NCI-H69 (cell line): ENCODE measurements at places on chromosomes 1 and 21.

DNA sequence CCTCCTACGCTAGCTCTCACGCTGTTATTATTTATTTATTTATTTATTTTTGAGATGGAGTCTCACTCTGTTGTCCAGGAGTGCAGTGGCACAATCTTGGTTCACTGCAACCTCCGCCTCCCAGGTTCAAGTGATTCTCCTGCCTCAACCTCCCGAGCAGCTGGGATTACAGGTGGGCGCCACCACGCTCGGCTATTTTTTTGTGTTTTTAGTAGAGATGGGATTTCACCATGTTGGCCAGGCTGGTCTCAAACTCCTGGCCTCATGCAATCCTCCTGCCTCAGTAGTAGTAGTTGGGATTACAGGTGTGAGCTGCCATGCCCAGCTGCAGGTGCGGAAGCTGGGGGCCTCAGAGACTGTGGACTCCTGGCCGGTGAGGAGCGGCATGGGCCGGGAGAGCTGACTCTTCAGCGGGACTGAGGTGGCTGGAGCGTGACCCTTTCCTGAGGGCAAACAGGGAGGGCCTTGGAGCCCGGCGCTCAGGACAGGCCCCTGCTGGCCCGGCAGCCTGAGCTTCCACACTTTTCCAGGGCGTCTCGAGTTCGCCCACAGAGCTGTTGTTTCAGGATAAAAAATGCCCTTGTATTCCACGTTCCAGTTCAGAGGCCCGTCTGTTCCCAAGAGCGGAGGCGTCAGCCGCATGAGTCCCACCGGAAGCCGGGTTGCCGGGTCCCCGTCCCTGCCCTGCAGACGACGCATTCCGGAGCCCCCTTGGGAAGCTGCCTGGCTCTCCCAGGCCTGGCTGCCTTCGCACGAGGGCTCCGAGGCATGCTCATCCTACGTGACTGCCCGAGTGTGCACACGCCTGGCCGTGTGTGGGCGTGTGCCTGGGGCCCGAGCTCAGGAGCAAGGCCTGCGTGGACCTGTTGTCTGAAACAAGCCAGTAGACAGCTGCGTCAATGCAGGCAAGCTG, 126.2 kb downstream of the SIK1 start:
- DNase-seq: no peak

- no peak for DNase-seq
Measured at GRCh38 chr1:112239683-112240330, 156.2 kb upstream of the CTTNBP2NL start.

DNA sequence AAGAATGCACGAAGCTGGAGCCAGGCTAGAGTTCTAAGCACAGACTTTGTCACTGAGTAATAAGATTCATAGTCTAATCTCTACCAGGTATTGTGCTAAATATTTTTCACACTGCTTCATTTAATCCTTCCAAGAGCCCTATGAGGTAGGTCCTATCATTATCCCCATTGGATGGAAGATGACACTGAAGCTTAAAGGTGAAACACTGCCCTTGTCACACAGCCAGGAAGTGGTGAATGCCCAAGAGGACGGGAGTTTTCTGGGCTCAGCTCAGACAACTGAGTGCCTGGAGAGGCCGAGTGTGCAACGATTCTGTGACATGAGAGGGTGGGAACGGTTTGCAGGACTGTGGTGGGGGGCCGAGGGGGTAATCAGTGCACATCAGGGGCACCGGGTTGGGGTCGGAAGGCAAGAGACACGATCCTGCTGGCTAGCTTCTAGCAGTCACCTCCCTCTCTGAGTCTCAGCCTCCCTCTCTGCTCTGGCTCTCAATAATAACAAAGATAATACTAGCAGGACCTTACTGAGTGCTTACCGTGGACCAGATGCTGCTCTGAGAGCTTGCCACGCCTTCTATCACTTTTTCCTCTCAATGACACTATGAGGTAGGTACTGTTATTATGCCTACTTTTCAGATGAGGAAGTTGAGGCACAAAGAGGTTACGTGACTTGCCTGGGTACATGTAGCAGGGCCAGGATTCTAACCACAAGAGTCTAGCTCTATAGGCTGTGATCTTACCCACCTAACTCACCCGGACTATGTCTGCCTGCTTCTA, 12.4 kb downstream of the KCNQ4 start:
- no peak for DNase-seq

DNA sequence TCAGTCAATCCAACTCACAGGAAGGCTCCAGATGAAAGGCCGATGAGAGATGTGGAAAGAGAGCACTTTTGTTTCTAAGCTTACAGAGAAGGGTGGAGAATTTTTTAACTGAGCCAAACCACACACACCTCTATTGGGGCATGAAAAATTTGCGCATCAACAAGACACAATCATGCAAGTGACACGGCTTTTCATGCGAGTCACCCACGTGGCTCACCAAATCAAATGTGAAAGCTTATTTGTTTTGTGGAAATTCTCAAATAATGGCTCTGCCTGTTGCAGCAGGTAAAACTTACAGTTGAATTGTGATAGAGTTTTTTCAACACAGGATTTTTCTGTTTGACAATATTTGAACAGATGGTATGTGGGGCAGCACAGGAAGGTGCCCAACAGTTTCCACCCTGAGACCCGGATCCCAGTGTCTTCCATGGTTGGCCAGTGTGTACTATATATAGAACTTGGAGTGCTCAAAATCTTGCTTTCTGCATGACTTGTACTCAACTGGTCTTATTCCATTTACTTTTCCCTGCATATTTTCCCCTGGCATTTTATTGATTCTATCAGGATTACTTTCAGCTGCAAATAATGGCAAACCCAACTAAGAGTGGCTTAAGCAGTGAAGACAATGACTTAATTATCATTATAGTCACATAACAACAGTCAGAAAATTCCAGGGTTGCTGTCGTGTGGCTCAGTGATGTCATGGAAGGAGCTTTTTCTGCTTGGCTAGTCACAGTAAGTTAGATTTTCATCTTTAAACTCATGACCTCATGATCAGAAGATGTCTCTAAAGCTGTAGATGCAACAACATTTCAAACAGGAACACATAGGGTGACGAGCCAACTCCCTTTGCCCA, 90.6 kb upstream of the SIM2 start:
- DNase-seq: no peak

- DNase-seq: no peak
Measured at GRCh38 chr1:92346866-92347640, 48.2 kb downstream of the RPAP2 start.
